ENCODE measurements at places on chromosomes 7 and 10.
A peak's percentile ranks its signal among the peaks of the same experiment; 100 is the strongest.

GRCh38 chr7:135111379-135111778, 36.5 kb upstream of the TMEM140 start:
- no peak for DNase-seq

DNA sequence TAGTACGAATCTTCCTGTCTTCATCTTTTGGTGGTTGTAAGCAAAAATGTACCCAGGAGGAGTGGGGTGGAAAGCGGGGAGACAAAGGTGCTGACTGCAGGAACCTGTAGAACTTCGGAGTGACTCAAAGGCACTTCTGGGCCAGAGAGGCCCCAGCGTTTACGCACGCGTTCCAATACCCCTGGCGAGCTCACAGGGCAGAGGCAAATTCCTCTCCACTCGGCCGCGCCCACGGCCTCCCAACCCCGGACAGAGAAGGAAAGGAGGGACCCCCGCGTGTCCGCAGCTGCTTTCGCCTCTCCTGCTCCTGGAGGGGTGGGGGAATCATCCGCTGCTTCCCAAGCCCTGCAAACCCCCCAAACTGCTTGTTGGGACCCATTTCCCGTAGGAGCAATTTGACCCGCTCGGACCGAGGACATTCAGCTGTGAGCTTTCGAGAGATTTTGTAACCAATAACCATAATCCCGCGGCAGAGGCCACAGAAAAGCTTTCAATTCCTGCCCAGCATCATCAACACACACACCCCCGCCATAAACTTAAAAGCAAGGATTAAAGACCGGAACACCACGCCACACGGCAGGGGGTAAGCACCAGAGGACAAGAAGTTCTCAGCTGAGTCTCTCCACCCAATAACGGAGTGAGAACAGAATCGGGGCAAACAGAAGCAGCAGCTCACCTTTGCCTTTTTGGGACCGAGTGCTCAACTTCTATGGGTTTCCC, 2.3 kb downstream of the IGF2BP3 start:
- no peak for DNase-seq

- no peak for DNase-seq
Observed at GRCh38 chr10:122462533-122463465, 1.4 kb downstream of the HTRA1 start.

GRCh38 chr7:3117081-3117480, 73.4 kb upstream of the CARD11 start:
- no peak for DNase-seq

- no peak for DNase-seq
Observed at GRCh38 chr7:147584771-147585193, 1005.8 kb upstream of the C7orf33 start.

GRCh38 chr10:4280461-4281189, 495.6 kb upstream of the KLF6 start:
- no peak for DNase-seq

GRCh38 chr7:84219310-84219709, 24.7 kb upstream of the SEMA3A start:
- DNase-seq = no peak

- no peak for DNase-seq
Observed at GRCh38 chr7:105975770-105976417, 12.8 kb downstream of the CDHR3 start.

DNA sequence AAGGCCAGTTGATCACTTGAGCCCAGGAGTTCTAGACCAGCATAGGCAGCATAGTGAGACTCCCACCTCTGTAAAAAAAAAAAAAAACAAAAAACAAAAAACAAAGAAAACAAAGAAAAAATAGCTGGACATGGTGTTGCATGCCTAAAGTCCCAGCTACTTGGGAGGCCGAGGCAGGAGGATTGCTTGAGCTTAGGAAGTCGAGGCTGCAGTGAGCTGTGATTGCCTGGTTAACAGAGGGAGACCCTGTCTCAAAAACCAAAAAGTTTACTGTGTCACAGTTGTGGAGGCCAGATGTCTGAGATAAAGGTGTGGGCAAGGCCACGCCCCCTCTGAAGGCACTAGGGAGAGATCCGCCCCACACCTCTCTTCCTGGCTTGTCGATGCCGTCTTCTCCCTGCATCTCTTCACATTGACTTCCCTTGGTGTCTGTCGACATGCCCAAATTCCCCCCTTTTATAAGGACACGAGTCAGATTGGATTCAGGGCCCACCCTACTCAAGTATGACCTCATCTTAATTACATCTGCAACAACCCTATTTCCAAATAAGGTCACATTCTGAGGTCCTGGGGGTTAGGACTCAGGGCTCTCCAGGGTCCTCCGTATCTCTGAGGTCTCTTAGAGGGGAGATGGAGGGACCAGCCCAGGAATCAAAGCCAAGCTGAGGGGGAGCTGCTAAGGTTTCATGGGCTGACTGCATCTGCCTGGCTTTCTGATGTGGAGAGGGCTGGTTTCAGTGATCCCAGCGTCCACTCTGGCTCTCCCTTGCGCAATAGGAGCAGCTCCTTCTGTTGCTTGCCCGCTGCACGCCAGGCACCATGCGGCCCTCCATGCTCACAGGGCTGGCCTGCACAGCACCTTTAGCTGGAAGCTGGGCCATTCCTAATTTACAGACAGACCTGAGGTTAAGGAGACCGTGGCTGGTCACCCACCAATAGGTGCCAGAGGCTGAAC, 23.1 kb downstream of the AGAP3 start:
- DNase-seq = no peak

DNA sequence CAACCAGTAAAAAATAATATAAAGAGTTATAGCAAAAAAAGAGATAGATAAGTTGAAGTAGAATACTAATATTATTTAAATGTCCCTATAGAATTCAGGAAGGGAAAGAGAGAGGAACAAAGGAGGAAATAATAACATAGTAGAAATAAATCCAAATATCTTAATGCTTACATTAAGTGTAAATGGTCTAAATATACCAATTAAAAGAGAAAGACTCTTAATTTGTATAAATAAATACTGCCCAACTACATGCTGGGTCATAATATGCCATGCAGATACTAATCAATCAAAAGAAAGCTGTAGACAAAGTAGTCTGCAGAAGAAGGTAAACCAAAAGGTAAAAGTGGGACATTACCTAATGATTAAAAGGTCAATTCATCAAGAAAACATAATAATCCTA, 43.3 kb upstream of the VIPR2 start:
- DNase-seq = no peak

GRCh38 chr7:44535348-44536064, 5.6 kb downstream of the NPC1L1 start:
- DNase-seq = no peak

GRCh38 chr10:44404741-44405437, 20.0 kb upstream of the CXCL12 start:
- DNase-seq = no peak

DNA sequence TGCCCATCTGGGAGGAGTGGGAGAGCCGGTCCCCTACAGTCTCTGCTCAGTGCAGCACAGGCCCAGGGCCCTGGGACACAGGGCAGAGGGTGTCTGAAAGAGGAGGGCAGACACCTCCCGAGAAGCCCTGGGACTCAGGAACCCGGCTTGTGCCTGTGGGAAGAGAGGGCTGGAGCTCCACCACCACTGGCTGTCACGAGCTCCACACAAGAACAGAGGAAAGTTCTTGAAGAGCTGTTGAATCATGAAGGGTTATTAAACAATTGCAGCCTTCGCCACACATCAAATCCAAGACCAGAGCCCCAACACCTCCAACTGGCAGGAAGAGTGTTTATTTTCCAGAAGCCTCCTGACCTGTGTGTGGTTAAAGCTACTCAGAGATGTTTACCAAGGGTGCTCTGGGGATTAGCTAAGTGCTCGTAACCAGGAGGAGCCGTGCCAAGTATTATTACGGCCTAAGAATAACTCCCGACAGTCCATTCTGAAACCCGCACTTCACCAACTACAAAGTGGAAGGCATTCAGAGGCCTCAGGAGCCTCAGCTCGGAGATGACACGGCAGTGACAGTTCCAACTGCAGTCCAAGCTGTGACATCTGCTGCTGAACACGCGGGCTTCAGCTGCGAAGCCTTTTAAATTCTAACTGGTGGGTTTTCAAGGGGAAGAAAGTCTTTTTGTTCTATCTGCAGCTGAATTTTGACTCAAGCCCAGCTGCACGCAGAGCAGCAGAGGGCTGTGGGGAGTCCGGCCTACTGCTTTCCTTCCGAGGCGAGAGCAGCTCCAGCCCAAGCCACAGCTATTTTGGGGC, 75.1 kb downstream of the MAD1L1 start:
- peak; percentile 97 for DNase-seq

DNA sequence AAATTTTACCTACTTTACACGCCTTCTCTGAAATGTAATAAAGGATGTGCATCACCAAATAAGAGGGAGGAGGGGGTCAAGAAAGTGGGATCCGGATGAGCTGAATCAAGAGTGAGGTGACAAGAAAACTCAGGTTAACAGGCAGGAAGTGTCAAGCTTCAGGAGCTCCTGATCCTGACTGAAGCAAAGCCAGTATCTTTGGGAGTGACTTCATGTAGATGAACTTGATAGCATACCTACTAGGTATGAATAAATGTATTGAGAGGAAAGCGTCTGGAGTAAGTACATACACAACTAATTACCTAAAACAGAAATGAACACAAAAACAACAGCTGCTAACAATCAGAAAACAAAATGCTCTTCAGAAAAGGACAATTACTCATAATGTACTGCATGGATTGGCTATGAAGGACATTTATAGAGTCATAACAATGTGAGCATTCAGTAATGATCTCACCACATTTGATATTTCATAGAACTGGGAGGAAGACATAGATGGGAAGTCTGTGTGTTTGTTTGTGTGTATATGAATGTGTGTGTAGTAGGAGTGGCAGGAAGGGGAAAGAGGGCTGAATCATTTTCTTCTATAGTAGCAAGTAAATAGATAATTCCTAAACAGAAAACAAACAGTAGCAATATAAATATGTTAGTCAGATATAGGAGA, 29.4 kb downstream of the PRKG1 start:
- DNase-seq = no peak

- no peak for DNase-seq
Observed at GRCh38 chr10:77638321-77639101, 903 bp upstream of the KCNMA1 start.

GRCh38 chr10:126147866-126148587, 240.2 kb downstream of the ADAM12 start:
- peak; percentile 81 for DNase-seq

- no peak for DNase-seq
Observed at GRCh38 chr10:13823096-13823708, 236.4 kb downstream of the PRPF18 start.

GRCh38 chr7:27665531-27665930, 2.8 kb upstream of the HIBADH start:
- no peak for DNase-seq

GRCh38 chr10:96285331-96285752, 14.0 kb upstream of the BLNK start:
- no peak for DNase-seq

All from astrocyte of the cerebellum (primary cell).